CD4-positive, alpha-beta T cell treated with Interleukin-15 for 1 hour (primary cell): ENCODE measurements at places on chromosomes 7 and 10.

DNA sequence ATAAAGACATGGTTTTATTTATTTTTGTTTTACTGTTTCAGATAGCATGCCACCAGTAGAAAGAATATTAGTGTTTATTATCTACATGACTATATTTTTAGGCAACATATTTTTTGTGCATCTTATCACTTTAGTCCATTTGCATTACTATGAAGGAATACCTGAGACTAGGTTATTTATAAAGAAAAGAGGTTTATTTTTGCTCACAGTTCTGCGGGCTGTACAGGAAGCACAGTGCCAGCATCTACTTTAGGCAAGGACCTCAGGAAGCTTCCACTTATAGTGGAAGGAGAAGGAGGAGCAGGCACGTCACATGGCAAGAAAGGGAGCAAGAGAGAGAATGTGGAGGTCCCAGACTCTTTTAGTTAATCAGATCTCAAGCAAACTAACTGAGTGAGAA, 5.7 kb downstream of the CAV2 start:
- DNase-seq: no peak

DNA sequence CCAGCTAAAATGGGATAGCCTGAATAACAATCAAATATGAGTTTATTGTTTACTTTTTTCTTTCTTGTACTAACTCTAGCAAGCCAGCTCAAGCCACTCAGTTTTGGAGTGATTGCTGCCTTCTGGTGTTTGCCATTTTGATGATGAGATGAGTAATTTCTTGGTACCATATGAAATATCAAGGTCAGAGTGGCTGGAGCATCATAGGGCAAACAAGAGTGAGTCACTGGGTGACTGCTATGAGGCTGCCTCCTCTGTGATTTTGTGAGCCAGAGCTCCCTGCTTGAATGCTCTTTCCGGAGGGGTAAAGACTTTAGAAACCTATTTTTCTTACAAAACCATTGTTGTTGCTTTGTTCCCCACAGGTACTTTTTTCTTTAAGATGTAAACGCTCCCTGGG, 295.6 kb downstream of the PRKG1 start:
- no peak for DNase-seq

- DNase-seq: no peak
These were observed 399.5 kb upstream of the FOXK1 start for GRCh38 chr7:4282434-4283223.

DNA sequence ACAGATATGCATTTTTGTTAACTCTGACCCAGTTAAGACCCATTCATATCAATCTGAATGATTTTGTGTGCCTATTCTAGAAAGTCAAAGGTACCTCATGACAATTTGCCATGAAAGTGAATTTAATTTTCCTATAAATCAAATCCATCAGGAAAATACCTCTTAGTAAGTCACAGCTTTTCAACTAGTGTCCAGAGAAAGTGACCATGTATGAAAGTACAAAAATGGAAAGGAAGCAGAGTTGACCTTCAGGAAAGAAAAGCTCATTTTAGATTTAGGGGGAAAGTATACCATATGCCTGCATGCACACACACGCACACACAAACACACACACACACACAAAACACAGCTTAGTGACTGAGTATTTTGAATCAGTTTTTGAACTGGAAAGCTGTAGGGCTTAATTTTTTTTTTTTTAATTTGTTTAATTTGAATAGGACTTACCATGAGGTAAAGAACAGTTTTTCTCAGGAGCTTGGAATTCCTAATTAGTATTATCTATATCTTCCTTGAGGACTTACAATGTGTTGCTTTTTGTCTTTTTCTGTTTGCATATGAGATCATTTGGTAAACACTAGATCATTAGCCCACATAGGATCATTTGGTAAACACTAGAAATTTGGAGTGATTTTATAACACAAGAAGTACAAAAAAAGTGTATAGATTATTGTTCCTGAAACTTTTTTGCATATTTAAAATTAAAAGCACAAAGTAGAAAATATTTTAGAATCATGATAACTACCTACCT, 61.6 kb downstream of the ZNF277 start:
- no peak for DNase-seq

DNA sequence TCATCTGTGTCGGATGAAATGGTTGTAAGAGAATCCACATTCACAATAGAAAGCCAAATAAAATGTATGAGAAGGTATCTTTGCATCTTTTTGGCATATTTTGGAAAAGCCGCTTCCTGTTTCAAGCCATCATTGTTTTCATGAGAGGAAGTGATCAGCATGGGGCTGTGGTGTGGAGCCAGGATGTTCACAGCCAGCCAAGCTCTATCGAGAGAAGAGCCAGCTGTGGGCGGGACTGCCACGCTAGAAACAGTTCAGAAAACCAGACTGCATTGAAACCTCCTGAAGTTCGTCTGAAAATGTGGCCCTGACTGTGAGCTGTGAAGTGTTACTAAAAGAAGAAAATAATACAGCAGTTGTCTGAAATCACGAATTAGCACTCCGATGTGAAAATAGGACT, 21.2 kb upstream of the NPS start:
- no peak for DNase-seq

DNA sequence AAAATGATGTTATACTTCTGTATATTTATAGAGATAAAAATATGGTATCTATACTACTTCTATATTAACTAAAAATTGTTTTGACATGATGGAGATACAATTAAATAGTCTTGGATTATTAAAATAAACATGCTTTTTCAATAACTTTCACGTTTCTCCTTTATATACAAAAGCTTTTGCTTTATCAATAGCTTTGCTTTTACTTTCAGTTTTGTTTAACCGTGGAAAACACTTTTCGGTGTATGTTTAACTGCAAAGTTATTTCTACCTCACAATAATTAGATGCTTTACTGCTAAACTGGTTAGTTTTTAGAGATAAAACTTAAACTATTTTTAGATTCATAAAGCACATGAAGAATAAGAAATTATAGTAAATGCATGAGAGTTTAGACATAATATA, 432.1 kb upstream of the PCDH15 start:
- DNase-seq: no peak

GRCh38 chr10:20596911-20597310, 300.2 kb downstream of the NEBL start:
- no peak for DNase-seq

DNA sequence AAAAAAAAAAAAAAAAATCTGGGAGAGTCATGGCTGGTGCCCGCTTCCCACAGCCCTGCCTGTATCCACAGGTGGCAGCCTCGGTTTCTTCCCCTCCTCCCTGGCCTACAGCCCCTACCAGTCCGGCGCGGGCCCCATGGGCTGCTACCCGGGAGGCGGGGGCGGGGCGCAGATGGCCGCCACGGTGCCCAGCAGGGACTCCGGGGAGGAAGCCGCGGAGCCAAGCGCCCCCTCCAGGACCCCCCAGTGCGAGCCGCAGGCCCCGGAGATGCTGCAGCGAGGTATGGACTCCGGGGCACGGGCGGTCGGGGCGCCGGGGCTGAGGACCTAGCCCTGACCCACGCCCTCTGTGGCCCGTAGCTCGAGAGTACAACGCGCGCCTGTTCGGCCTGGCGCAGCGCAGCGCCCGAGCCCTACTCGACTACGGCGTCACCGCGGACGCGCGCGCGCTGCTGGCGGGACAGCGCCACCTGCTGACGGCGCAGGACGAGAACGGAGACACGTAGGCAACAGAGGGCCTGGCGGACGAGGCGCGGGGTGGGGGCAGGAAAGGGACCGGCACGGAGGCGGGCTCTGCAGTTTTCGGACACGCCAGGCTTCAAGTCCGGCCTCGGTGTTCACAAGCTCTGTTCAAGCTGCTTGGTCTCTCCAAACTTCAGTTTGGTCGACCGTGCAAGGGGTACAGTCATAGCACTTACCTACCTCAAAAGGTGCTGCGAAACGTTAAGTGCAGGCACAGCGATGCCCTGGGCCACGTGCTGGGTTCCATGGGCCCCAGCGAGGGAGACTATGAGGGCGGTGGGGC, 3.9 kb downstream of the NFKB2 start:
- DNase-seq: peak; percentile 89

DNA sequence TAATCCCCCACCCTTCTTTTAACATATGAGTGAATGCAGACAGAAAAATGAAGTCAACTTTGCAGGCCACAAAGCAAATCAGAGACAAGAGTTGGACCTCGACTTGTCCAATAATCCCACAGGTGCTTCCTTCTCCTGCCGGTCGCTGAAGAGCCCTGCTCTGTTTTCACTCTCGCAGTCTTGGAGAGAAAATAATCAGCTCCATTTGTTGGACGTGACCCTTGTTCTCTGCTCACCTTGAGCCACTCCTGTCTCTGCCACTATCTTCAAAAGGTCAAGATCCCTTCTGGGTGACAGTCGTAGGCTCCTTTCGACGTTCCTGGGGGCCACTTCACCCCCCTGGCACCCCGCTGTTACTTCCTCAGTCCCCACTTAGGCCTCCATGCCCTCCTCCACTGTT, 2.8 kb upstream of the KLF6 start:
- no peak for DNase-seq

DNA sequence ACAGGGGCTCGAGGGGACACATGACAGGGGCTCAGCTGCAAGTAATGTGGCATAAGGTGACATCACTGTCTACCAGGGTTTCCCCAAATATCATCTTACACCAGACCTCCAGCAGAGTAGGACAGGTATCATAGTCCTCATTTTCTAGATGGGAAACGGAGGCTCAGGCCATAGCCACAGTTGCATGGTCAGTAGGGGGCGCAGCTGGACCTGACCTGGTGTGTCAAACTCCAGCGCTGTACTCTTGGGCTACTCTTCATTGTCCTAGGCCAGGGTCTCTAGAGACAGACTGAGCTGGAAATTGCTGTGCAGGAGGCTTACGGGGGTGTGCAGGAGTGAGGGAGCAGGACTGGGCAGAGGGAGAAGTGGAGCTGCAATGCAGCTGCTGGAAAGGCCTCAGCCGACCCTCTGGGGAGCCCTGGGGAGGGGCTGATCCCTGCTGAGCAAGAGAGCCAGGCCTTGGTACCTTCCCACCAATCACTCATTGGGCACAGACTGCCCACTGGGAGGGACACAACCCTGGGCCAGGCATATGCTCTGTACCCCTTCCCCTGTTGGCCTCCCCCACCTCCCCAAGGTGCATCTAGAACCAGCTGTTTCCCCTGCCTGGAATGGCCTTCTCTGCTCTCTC, 89.9 kb downstream of the CDH23 start:
- DNase-seq: no peak

DNA sequence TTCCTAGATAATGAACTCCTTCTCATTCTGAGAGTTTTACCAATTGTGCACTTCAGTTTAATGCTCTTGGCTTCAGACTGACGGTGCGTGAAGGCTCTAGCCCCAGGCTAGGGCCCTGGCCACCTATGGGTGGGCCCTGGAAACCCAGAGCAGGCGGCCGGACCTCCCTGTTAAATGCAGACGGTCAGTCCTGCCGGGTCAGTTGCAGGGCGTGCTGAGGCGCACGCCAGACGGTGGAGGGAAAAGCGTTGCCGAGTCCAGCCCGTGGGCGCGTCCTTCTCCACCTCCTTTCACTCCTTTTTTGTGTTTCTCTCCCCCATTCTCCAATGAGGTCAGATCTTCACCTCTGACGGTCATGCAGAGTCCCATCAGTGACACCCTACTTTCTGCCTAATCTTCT, 2.3 kb downstream of the DPYSL4 start:
- no peak for DNase-seq

- DNase-seq: no peak
These were observed 486 bp upstream of the LHFPL3 start for GRCh38 chr7:104327938-104328295.

- no peak for DNase-seq
These were observed 557.4 kb upstream of the ADARB2 start for GRCh38 chr10:2294739-2295138.

DNA sequence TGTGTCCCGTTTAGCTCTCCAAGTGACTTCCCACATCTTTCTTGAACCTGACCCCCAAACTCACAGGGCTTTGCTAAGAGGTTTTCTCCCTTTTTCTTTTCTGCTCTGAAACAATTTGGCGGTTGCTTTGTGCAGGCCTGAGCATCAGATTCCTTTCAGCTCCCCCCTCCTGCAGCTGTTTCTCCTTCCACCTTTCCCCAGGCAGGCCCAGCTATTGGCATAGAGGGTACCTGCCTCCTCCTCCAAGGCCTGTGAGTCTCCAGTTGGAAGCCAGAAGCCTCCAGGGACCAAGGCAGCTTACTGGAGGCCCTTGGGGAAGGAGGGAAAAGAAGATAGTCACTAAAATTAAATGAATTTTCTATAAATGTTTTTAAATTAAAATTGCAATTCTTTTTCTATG, 7.7 kb downstream of the VAX1 start:
- no peak for DNase-seq

DNA sequence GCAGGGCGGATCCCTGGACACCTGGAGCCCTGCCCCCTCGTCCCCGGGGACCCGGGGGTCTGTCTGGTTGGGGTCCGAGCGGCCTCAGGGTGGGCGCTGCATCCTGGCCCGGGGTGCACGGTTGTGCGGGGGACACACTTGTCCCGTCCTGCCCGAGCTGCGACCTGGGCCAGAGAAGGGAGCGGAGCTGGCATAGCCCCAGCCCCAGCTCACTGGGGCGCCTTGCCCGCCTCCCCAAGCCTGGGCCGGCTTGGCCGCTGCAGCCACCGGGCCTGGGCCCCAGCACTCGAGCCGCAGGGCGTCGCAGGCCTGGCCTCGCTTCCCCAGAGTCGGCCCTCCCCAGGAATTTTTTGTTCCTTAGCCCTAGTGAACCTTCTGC, 54.5 kb downstream of the GLRX3 start:
- no peak for DNase-seq

DNA sequence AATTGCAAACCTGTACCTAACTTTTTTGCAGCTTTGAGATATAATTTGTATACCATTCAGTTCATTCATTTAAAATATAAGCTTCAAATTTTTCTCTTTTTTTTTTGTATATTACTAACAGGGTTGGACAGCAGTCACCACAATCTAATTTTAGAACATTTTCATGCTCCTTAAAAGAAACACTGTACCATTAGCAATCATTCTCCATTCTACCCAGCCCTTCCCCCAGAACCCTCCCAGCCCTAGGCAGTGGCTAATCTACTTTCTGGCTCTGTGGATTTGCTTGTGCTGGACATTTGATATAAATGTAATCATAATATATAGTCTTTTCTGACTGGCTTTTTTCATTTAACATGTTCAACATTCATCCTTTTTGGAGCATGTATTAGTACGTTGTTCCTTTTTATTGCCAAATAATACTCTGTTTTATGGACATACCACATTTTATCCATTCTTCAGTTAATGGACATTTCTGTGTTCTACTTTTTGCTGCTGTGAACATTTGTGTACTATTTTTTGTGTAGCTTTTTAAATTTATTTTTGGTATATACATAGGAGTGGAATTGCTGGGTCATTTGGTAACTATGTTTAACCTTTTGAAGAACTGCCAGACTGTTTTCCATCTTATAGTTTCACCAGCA, 40.9 kb upstream of the ST7 start:
- DNase-seq: no peak
